ENCODE measurements at places on chromosomes 7 and 10.
A peak's percentile ranks its signal among the peaks of the same experiment; 100 is the strongest.

DNA sequence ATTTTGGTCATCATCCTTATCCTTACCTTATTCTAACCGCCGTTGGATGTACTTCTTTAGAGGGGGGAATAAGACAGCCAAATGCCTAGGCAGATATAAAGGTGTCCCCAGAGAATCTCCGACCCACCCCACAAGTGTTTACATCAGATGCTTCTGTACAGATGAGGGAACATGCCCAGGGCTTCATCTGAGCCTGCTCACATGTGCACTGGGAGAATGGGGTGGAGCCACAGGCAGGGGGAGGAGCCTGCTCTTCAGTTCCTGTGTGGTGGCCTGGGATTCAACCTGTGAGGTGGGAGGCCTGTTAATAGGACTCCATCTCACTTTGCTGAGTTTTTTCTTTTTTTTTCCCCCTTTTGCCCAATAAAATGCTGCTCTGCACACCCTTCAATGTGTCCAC, 27.6 kb upstream of the OPTN start:
- no peak for DNase-seq

- DNase-seq, result no peak
Measured at GRCh38 chr10:128686630-128687278, 560.5 kb upstream of the MKI67 start.

DNA sequence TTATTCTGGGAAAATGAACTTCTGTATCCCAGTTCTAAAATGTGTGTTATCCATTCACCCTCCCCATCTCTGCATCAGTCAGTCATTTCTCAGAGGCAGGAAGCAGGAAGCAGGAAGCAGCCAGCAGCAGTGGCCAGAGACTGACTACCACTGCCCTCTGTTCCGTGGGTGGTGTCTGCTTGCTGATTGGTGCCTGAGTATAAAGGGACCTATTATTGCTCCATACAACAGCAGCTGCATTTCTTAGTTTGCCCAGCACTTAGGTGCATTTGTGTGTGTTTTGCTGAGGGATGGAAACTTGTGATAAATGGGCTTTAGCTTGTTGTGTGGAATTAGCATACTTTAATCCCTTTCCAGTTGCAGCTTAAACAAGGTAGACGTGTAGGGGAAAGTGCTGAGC, 582.2 kb downstream of the SORCS1 start:
- DNase-seq, result peak; percentile 25

DNA sequence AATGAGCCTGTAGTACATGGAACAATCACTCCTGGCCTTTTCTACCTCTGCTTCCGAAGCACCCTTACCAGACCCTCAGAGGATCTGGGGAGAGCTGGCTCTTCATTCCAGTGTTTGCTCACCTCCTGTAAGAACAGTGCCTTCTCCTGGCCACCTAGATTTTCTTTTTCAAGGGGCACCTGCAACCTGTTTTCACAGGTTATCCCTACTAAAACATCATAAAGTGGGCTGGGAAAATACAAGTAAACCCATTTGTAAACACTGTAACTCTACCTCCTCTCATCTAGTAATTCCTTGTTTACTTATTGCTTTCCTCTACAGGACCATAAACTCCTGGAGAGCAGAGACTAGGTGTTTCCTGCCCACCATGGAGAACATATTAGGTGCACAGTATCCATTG, 1.1 kb downstream of the PIK3AP1 start:
- DNase-seq, result no peak

DNA sequence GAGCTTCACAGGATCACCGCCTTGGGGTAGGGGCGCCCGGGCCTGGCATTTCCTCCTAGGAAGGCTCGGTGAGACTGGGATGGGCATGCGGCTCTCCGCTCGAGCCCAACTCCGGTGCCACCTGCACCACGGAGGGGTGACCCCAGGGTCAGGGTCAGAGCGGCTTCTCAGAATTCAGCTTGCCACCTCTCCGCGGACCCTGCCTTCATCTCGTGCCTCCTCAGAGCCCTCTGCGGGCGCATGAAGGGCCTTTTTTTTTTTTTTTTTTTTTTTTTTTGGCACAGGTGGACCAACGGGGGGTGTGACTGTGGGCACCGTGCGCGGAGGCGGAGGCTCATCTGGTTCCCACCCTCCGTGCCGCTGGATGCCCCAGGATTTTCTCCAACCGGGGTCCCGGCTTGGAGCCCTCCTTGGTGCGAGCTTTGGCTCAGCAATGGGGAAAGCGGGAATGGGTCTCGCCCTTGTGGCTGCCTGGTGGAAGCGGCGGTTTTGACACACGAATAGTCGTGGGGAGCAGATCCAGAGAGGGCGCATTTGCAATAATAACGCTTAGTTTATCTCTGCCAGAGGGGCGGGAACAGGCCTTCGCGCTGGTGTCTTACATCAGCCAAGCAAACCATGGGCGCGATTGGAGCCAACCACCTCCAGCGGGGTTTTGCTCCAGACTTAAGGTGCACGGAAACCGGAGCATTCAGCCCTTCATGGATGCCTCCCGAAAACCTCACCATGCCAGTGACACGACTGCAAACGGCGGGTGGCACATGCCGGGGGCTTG, 5.0 kb upstream of the TNRC18 start:
- DNase-seq, result peak; percentile 92

DNA sequence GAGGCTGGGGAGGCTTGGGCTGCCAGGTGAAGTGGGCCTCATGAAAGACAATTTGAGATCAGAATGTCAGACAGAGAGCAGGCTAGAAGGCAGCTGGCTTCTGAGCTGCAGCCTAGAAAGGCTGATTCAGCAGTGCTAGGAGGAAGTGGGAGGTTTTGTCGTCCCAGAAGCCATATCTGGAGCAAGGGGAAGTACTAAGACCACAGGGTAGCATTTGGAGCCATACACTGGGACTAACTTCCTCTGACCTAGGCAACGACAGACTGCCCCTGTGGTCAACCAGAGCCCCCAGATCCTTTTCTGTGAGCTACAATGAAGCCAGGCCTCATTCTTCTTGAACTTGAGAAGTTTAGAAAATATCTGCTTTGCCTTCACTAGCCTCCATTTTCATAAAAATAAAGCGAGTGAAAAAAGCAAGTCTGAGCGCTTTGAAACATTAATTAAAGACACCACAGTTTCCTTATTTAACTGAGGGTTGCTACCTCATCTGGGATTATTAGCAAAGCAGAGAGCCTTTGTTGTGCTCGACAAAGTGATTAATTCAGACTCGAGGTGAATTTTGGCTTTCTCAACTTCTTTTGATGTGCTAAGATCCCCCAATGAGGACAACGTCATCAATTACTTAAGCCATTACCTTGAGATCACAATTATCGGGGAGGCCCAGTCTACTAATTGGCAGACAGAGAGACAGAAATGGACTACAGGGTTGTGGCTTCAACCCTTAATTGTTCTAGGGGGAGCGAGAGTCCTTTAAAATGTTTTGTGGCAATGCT, 26.6 kb downstream of the TBXAS1 start:
- no peak for DNase-seq

DNA sequence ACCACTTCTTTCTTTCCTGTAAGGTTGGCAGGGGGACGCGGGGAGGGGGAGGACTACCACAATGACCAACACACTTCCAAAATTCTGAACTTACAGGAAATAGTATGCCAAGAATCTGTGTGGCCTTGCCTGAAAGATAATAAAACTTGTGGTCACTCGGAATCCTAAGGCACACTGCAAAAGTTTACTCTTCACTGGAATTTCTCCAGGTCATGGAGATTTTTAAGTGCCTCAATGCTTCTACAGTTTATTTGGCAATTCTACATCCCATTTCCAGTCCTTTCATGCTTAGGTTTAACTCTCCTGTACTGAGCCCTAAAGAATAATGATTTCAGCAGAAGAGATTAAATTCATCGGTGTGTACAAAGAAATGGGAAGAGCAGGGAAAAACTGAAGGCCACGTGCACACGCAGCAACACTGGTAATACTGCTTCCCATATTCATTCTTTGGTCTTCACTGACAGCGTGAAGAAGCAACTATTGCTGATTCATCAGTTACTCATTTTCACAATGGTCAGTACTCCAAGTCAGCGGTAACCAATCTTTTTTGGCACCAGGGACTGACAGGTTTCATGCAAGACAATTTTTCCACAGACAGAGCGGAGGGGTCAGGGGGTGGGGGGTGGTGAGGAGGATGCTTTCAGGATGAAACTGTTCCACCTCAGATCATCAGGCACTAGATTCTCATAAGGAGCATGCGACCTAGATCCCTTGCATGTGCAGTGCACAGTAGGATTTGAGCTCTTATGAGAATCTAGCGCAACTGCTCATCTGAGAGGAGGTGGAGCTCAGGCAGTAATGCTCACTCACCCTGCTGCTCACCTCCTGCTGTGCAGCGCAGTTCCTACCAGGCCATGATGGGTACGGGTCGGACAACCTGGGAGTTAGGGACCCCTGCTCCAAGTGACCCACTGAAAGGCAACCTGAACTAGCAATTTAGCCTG, 9.8 kb downstream of the LARP4B start:
- no peak for DNase-seq

DNA sequence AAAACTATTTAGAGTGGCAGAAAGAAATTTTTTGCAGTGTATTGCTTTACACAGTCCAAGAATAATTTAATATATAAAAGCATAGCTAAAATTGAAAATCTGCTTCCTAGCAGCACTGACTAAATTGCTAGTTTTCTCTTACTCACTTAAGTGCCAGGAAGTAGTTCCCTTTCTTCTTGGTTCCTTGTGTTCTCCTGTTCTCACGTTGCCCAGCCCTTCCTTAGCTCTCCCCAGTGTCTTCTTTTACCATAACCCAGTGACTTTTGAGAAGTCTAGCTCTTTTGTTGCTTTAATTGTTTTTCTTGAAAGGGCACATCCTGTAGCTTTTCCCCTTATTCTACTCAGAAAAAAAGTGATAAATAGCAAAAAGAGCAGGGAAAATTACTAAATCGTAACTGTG, 215.5 kb downstream of the THSD7A start:
- no peak for DNase-seq

DNA sequence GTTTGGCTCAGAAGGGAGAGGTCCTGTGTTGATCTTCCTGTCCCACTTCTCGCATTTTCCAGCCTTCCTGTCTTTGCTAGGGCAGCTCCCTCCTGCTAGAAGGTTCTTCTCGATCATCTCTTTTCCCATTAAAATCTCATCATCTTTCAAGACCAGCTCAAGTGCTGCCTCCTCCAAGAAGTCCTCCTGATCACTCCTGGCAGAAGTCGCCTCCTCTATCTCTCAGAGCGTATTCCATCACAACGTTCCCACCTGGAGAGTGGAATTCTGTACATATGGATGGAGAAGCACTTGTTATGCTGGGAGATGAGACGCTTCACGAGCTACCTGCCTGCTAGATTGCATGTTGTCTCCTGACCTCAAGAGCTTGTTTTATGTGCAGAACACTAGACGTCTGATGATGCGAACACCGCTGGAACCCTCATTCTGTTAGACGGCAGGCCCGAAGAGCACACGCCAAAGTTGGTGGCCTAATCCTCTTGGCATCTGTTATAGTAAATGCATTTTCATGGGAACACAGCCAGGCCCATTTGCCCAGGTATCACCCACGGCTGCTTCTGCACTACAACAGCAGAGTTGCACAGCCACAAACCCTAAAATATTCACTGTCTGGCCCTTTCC, 68.0 kb upstream of the INSIG1 start:
- DNase-seq, result no peak

- no peak for DNase-seq
Measured at GRCh38 chr10:75245354-75246250, 9.8 kb upstream of the COMTD1 start.

GRCh38 chr7:148397985-148398384, 192.6 kb upstream of the C7orf33 start:
- no peak for DNase-seq

DNA sequence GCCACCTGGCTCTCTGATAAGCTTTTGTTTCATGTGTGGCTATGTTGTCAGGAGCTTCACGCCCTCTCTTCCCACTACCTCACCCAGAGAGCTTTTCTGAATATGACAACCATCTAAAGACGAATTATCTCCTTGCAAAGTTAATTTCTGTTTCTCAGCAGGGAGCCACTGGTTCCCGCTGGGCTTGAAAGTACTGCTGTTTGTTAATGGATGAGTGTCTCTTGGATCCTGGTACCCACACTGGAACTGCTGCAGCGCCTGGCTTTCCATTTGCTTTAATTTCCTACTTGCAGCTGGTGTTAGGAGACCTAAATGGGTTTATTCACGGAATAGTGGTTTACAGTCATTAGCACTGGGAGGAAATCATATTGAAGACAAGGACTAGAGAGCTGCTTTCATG, 267.9 kb upstream of the LRGUK start:
- DNase-seq, result peak; percentile 74

DNA sequence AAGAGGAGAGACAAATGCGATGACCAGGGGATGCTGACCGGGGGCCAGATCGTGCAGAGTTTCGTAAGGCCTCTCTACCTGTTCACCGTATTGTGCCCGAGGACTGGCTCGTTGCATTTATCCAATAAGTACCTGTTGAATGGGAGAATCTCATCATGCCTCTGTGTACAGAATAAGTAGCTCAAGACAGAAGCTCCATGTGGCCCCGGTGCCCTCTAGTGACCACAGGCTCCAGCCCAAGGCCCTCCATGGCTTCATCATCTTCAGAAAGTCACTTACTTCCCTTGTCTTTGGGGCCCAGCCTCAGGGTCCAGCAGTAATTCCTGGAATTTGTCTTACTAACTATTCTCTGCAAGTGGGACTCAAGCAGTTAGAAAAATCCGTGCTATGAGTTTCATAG, 151.0 kb downstream of the CHN2 start:
- no peak for DNase-seq

DNA sequence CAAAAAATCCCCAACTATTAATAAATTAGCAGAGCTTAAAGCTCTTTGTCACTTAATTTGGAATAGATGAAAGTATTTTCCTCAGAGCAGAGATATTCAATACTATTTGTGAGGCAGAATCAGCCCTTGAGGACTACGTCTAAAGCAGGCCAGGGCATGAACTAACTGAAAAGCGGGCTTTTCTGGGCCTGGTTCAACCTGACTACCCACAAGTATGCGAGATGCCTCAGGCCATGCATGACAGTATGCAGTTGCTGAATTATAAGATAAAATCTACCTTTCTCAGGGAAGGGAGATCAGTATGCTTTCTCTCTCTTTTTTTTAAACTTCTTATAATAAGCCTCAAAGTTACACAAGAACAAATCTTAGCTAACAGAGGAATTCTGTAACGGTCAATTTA, 20.1 kb downstream of the TMEM168 start:
- no peak for DNase-seq

DNA sequence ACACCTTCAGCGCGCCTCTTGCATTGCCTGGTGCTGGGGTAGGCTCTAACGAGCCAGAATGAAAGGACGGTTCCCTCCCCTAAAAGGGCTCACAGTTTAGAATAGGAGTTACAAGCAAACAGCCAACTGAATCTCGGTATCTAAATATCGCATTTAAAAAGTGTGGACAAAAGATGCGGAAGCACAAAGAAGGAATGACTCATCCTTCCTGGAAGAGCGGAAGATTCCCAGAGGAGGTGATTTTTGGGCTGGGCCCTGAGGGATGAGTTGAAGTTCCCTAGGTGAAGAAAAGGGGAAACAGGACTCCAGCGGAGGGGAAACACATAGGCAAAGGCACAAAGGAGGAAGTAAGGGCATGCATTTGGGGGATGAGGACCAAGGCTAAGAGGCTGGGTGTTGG, 29.9 kb downstream of the SRRM3 start:
- DNase-seq, result no peak

All from brain (organoid and tissue), 16 donors.